ENCODE measurements at places on chromosomes 1 and 21. TPM values are rescaled to one million over a fixed set of nuclear protein-coding genes. Genes with fewer than 3 reads are reported as not detected.

Gene PTPN14
- total RNA-seq, result 18.7 TPM

Gene IFI44L
- total RNA-seq, result 3.9 TPM

Gene NUDT4B
- 10.9 TPM for total RNA-seq

DNA sequence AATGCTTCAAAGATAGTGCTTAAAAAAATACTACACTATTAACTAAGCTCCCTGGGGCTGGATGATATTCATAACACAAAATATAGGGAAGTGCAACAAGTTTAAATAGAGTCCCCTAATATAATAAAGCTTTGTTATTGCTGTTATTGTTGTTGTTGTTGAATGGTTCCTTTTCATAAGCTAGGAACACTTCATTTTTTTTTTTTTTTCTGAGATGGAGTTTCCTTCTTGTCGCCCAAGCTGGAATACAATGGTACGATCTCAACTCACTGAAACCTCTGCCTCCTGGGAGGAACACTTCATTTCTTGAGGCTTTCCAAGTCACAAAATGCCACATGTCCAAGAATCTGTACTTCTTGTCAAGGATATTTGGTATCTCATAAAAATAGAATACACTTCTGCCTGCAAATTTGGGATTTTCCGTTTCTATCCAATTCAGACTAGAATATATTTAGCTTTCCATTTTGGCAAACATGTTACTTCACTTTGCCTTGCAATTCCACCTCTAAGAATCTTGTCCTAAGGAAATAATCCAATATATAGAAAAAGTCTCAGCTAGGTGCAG is 21.1 kb downstream of the WDR47 start:
- no peaks in the 10 kb centered on the region for H3K4me1 ChIP-seq
- H3K4me3 ChIP-seq, result no peak overlapping the region
- DNase-seq, result no peak
- no peaks in the 10 kb centered on the region for H3K27me3 ChIP-seq
- H3K27ac ChIP-seq, result no peak overlapping the region

GRCh38 chr21:34843562-34843961 is 174.8 kb downstream of the CLIC6 start:
- peaks cover 7% of the 10 kb centered on the region for H3K4me1 ChIP-seq
- no peaks in the 10 kb centered on the region for H3K36me3 ChIP-seq
- H3K27ac ChIP-seq, result no peak overlapping the region
- H3K4me3 ChIP-seq, result no peak overlapping the region
- no peaks in the 10 kb centered on the region for H3K27me3 ChIP-seq

GRCh38 chr1:114755006-114755931 is 2.5 kb downstream of the CSDE1 start:
- no peak overlapping the region for H3K4me3 ChIP-seq
- no peaks in the 10 kb centered on the region for H3K36me3 ChIP-seq
- no peak for DNase-seq
- H3K27ac ChIP-seq, result no peak overlapping the region
- peaks cover 72% of the 10 kb centered on the region for H3K4me1 ChIP-seq
- H3K27me3 ChIP-seq, result no peaks in the 10 kb centered on the region

DNA sequence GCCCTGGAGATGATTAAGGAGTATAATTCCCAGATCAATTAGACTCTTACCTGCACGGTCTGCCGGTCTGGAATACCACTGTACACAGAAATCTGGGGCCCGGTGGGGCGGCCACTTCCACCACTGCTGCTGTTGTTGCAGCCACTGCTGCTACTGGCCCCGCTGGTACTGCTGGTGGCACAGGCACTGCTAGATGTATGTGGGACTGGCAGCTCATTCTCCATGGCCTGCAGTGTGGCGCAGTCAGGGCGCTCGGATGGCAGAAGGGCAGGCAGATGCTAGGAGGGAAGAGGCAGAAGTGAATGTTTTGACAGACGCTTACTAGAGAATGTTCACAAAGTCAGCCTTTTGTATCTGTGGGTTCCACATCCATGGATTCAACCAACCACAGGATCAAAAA is 54.4 kb upstream of the A3GALT2 start:
- peaks cover 2% of the 10 kb centered on the region for H3K36me3 ChIP-seq
- no peaks in the 10 kb centered on the region for H3K27me3 ChIP-seq
- H3K4me3 ChIP-seq, result no peak overlapping the region

DNA sequence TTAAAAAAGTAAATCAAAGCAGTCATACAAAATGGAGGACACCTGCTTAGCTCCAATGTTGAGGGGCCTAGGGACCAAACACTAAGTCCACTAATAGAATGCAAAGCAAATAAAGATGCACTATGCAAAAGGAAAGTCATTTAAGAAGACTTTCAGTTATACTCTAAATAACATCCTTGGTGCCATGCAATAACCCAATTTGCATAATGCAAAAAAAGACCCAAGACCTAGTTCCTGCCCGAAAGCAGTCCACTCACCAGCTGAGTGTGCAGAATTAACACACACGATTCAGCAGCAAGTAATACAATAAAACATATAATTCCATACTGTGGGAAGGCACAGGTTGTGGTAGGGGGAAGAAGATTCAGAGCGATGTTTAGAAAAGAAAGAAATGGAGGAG is 101.8 kb downstream of the TGFBR3 start:
- no peaks in the 10 kb centered on the region for H3K36me3 ChIP-seq
- H3K27ac ChIP-seq, result no peak overlapping the region
- no peaks in the 10 kb centered on the region for H3K27me3 ChIP-seq
- DNase-seq, result no peak
- H3K4me1 ChIP-seq, result peaks cover 20% of the 10 kb centered on the region
- H3K4me3 ChIP-seq, result no peak overlapping the region

DNA sequence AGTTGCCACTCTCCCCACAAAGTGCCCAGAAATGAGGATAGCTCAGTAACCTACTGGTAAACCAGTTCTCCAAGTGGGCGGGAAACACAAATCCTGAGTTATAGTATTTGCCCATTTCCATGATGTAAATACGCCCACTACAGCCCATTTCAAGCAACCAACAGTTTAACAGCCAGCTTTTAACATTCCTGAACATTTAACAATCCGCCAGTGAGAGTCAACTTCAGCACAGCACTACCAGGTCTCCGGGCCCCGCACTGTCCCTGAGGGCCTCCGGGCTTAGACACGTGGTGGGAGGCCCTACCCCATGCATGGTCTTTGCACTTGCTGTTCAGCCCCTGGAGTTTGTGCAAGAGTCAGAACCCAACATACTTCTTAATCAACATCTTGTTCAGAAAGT is 132.0 kb upstream of the CTTNBP2NL start:
- no peaks in the 10 kb centered on the region for H3K36me3 ChIP-seq
- H3K4me3 ChIP-seq, result no peak overlapping the region
- DNase-seq, result no peak
- H3K27ac ChIP-seq, result no peak overlapping the region
- peaks cover 8% of the 10 kb centered on the region for H3K4me1 ChIP-seq

- no peak overlapping the region for H3K27ac ChIP-seq
- no peak for DNase-seq
- H3K36me3 ChIP-seq, result no peaks in the 10 kb centered on the region
- H3K27me3 ChIP-seq, result no peaks in the 10 kb centered on the region
- no peaks in the 10 kb centered on the region for H3K4me1 ChIP-seq
- H3K4me3 ChIP-seq, result no peak overlapping the region
Measured at GRCh38 chr1:55007625-55008024, 8.9 kb downstream of the BSND start.

GRCh38 chr1:53771648-53772047 is 32.7 kb upstream of the GLIS1 start:
- H3K4me3 ChIP-seq, result no peak overlapping the region
- no peaks in the 10 kb centered on the region for H3K27me3 ChIP-seq
- H3K27ac ChIP-seq, result no peak overlapping the region

GRCh38 chr1:201656311-201657032 is 117.5 kb downstream of the NAV1 start:
- H3K4me1 ChIP-seq, result peaks cover 9% of the 10 kb centered on the region
- DNase-seq, result no peak
- H3K4me3 ChIP-seq, result no peak overlapping the region
- no peak overlapping the region for H3K27ac ChIP-seq
- no peaks in the 10 kb centered on the region for H3K36me3 ChIP-seq

DNA sequence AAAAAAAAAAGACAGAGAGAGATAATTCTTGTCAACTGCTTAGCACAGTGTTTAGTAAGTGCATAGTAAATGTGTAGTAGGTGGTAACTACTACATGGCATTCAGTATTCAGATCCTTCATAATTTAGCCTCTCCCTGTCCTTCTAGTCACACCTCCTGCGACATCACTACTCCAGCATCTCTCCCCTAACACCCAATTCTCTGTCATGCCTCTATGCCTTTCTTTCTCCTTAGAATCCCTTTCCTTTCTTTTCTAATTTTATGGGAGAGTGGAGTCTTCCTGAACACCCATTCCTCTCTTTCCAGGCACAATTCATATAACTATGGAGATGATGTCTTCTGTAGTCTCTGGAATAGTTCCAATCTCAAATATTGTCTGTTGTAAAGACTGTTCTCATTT is 3.9 kb upstream of the VPS72 start:
- no peaks in the 10 kb centered on the region for H3K36me3 ChIP-seq
- peaks cover 22% of the 10 kb centered on the region for H3K4me1 ChIP-seq
- H3K27ac ChIP-seq, result no peak overlapping the region
- no peaks in the 10 kb centered on the region for H3K27me3 ChIP-seq

- DNase-seq, result no peak
- peaks cover 67% of the 10 kb centered on the region for H3K4me1 ChIP-seq
- H3K4me3 ChIP-seq, result no peak overlapping the region
- peak overlapping the region; percentile 37 for H3K27ac ChIP-seq
- no peaks in the 10 kb centered on the region for H3K27me3 ChIP-seq
Measured at GRCh38 chr1:41238311-41238988, 3.7 kb downstream of the SCMH1 start.

DNA sequence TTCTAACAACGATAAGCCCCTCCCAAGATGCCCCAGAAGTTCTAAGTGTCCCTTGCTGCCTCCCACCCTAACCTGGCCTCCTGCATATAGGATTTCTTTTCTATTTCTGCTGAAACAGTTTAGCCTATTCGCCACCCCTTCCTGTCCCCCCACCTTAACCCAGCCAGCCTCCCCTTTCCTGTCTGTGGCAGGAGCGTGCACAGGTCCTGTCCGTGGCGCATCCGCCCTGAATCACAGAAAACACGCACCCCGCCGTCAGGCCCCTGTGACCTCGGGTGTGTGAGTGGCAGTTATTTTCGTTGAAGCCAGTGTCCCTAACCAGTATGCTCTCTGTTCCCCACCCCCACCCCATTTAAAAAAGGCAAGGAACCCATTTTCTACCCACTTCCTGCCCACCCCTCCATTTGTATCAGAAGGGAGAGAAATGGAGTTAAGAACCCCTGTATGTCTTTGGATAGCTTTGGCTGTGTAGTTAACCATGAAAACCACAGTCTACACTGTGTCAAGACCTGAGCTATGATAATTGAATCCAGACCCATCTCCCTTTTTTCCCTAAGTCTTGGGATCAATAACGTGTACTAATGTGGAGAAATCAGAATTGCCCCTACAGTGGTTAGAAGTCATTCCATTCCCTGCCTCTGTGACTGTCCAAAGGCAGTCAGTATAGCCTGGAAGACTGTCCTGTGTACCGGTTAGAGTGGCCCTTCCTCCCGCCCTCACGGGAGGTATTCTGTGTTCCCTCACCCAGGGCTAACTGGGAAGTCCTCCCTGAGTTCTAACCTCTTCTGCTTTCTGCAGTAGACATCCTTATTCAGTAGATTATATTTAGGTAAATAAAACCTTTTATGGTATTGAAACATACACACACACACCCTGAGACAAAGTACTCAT is 1.8 kb downstream of the PLEKHO1 start:
- no peak for DNase-seq
- H3K4me1 ChIP-seq, result peaks cover 11% of the 10 kb centered on the region
- H3K27ac ChIP-seq, result no peak overlapping the region
- H3K4me3 ChIP-seq, result no peak overlapping the region
- H3K27me3 ChIP-seq, result no peaks in the 10 kb centered on the region

DNA sequence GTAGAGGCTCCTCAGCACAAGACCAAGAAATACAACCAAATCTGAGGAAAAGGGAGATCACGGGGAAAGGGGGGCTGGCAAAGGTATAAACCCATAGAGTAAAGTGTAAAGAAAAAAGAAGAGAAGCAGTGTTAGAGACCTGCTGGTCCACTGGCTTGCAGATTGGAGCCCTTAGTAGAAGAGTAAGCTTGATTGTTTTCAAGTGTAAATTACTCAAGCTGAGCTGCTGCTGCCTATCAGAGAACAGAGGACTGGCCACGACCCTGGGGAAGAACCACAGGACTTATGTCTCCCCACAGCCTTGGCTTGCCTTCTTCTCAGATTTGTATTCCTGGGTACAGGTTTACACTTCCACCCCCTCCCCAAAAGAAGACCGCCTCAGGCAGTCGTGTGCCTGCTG is 294.2 kb downstream of the LMX1A start:
- no peak overlapping the region for H3K4me3 ChIP-seq
- DNase-seq, result no peak
- H3K27me3 ChIP-seq, result no peaks in the 10 kb centered on the region
- no peak overlapping the region for H3K27ac ChIP-seq
- H3K4me1 ChIP-seq, result no peaks in the 10 kb centered on the region

DNA sequence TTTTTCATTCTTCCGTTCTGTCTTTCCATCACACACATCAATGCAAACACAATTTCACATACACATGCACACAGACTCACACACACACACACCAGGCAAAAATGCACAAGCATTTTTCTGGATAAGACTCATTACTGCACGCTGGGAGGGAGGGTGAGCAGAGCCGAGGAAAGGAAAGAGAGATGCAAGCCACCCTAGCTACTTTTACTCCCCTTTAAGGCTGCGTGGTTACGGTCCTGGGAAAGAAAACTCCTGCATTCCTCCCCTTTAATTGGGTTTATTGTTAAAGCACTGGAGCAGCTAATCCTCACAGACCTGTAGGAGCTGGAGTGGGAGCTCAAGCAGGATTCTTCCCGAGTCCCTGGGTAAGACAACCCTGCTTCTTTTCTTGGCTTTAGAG is at the start of gene CAMK1G:
Gene CAMK1G (plus strand): TSS at position 307 of the 400 bp plus-strand sequence. CDS start 11,270 bp downstream, outside the sequence.
- DNase-seq, result no peak
- no peaks in the 10 kb centered on the region for H3K36me3 ChIP-seq
- H3K27ac ChIP-seq, result no peak within 1 kb of the TSS
- H3K4me3 ChIP-seq, result no peak within 1 kb of the TSS
- peaks cover 8% of the 10 kb centered on the region for H3K4me1 ChIP-seq
- no peaks in the 10 kb centered on the region for H3K27me3 ChIP-seq

DNA sequence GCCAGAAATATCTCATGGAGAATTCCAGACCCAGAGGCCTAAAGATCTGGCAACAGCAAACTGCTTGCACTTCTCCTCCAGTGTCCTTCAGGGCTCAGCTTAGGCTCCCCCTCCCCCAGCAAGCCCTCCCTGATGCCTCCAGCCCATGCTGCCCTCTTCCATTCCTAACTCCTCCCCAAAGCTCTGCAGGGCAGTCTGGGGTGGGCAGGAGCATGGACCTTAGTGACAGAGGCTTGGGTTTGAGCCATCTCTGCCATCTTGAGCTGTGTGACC is 436.8 kb downstream of the PTPRU start:
- H3K36me3 ChIP-seq, result no peaks in the 10 kb centered on the region
- DNase-seq, result no peak
- no peaks in the 10 kb centered on the region for H3K27me3 ChIP-seq
- H3K27ac ChIP-seq, result no peak overlapping the region
- H3K4me3 ChIP-seq, result no peak overlapping the region

DNA sequence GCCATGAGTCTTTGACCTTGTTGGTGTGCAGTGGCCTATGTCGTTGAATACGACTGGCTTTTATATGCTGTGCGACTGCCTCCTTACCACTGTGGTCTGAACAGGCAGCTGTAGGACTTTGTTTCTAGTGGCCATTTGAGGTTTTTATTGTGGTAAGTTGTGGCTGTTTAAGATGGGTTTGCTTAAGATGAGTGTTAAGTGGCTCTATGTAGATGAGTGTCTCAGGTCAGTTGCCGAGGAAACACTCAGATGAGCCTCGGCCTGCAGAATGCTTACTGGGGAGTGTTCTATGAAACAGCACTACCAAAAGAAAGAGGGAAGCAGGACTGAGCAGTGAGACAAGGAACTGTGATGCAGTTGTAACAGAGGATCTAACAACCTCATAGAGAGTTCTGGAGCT is 14.9 kb upstream of the CD1C start:
- no peak overlapping the region for H3K27ac ChIP-seq
- no peak for DNase-seq
- no peak overlapping the region for H3K4me3 ChIP-seq
- H3K4me1 ChIP-seq, result no peaks in the 10 kb centered on the region
